ENCODE measurements at places on chromosomes 3 and 15.

DNA sequence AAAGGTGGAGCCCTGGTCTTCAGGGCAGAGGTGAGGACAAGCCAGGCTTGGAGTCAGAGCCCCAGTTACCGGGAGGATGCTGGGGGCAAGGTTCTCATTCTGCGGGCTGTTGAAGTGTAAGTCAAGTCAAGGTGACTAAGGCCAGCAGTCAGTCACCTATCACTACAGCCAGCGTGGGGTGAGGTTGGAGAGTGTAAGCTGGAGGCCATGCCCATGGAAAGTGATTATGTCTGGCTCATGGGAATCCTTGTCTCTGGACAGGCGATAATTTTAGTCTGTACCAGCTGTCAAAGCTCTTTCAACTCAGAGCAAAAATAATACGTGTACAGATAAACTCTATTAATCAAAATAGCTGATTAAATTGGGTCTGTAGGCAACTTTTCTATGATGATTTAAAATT lies 143.1 kb downstream of the NR2F2 start:
- no peak for DNase-seq

GRCh38 chr3:129320261-129320660 lies 41.6 kb downstream of the HMCES start:
- DNase-seq = no peak

DNA sequence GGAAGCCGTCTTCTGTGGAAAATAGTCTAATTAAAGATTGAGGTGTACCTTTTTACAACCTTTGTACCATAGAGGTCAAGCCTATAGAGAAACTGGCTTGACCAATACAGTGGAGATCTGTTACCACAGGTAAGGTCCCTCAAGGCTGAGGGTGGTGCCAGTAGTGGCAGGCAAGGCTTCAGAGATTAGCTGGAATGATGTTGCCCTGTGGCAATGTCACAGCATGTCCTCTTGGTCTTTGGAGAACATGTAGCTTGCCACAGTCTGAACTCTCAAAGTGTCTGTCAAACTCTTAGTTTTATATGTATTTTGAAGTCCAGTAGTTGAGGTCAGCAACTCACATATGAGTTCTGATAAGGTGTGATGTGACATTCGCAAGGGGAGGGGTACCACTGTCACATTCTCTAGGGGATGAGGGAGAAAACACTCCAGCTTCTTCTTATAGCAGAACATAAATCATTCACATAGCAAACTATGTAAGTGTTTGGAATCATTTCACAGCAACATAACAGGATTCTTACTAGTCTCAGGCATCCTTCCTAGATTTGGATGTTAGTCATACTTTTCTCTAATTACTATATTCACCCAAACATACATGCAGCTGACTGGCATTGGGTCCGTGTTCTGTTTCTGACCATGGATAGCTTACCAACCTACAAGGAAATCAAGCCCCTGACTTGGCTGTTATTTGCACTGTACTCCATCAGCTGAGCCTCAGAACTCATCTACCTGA lies 173.6 kb downstream of the UBE2E2 start:
- DNase-seq = no peak

GRCh38 chr3:16369276-16369675 lies 104.3 kb downstream of the OXNAD1 start:
- no peak for DNase-seq

GRCh38 chr3:69941439-69942176 lies 57.9 kb upstream of the SAMMSON start:
- no peak for DNase-seq

DNA sequence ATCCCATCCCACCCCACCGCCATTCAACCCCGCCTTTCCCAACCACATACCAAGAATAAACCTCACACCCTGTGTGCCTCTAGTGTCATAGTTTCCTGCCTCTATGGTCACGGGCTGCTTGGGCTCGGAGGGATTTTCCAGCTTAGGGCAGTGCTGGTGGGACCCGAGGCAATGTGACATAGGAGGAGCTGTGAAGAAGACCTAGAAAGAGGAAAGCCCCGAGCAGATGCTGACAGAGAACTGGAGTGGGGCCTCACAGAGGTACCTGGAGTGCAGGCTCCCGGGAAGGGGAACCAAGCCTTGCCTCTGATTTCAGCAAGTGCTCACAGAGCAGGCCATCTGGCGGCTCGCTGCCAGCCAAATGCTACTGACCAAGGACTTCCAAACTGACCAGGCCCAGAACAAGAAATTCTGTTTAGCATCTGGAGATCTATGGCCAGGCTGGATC lies 27.5 kb downstream of the BHLHE40 start:
- peak; percentile 70 for DNase-seq

DNA sequence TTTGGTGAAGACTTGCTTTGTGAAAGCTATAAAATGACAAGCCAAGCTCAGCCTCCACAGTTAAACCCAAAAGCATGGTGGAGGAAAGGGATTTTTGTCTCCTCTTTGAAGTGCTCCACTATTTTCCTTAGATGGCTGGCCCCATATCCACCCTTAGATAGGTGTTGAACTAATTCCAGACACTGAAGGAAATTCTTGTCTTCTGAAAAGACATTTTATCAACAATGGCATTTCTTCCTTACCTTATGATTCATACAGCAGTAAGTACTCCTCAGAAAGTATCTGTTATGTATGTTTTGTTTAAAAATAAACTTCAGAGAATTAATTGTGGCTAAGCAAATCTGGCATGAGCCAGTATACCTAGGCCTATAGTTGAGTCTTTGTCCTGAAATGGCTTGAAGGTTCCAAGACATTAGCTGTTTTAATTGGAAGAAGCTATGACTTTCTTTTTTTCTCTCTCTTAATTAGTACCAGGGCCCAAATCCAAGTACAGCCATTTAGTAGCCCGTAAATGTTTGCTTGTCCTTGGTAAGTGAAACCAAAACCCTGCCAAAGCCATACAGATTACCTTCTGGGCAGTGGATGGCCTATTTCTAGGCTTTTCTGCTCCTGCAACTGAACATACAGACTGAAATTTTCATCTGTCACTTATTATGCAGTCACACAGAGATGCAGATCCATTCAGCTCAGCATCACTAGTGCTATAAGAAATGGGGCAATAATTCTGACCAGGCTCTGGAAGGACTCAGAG lies 5.1 kb upstream of the BFSP2 start:
- no peak for DNase-seq

- no peak for DNase-seq
Measured at GRCh38 chr3:8539419-8539818, 37.8 kb downstream of the LMCD1 start.

DNA sequence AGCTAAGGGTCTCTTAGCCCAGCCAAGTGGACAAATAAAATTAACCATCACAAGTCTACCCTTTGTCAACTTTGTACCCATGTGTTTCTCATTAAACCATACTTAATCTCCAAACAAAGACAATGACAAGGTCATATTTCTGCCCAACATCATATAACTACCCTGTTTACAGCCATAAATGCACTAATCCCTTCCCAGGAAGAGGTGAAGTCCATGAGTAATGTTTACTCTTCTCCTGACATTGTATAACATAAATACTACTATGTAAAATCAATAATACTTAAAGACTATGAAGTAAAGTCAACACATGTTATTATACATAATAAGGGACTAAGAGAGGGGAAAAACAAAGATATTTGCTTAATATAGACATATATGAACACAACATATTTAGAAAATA lies 38.5 kb upstream of the FAN1 start:
- no peak for DNase-seq

- DNase-seq = no peak
Measured at GRCh38 chr3:161250116-161250515, 29.0 kb downstream of the NMD3 start.

DNA sequence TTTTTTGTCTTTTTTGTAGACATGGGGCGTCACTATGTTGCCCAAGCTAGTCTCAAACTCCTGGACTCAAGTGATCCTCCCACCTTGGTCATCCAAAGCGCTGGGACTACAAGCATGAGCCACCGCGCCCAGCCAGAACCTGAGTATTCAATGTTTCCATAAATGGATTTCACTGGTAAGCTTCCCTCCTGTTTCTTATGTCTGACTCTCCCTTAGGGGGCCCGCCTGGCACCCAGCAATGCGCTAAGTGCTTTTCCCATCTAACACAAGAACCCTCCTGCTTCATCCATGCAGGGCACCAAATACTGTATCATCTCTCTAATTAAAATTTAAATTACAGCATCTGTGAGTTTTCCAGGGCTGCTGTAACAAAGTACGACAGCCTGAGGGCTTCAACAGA lies 44.9 kb downstream of the KLF15 start:
- no peak for DNase-seq

DNA sequence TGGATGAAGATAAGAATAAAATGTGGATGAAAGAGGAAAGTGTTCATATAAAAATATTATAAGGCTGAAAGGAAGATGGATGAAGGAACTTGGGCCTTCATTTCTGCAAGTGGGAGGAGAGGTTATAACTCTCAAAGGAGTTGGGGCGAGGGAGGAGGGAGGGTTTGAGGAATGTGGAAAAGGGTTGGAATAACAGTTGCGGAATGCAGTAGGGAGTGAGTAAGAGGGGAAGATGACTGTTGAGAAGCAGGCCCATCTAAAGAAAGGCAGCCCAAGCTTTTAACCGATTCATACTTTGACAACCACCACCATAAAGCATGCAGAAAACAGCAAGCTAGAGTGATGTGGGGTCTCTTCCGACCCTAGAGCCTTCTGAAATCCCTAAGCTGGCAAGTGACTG lies 8.3 kb upstream of the TM4SF4 start:
- DNase-seq = no peak

GRCh38 chr15:78052001-78052401 lies 25.5 kb downstream of the TBC1D2B start:
- no peak for DNase-seq

GRCh38 chr3:8500319-8500988 lies 1.2 kb upstream of the LMCD1 start:
- no peak for DNase-seq

DNA sequence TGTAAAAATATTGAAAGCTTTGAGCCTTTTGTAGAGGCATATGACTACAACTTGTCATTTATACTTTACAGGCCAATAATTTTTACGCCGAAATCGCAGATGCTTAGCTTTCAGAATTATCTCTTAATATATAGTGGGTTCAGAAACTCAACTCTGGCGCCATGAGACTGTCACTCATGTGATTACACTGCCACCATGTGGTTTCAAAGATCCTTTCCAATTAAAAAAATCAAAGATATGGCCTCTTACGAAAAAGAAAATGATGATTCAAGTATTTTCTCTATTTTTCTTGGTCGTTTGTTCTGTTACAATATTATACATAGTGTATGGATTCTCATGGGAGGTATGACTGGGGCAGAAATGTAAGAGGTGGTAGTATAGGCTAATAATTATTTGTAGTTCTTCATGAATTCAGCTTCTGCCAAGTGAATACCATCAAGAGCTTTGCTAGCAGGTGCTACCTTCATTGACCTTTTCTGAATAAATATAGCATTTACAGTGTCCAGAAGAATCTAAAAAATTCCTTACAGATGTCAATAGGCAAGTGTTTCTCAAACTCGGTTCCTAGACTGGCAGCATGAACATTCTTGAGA lies 751.7 kb upstream of the GOLIM4 start:
- no peak for DNase-seq

DNA sequence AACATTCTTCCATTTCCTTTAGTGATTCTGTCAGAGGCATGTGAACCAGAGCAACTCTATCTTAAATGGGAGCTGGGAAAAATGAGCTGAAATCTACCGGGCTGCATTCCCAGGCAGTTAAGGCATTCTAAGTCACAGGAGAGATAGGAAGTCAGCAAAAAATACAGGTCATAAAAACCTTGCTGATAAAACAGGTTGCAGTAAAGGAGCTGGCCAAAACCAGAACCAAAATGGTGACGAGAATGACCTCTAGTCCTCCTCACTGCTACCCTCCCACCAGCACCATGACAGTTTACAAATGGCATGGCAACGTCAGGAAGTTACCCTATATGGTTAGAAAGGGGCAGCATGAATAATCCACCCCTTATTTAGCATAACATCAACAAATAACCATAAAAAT lies 66.4 kb downstream of the B3GALNT1 start:
- DNase-seq = no peak

- no peak for DNase-seq
Measured at GRCh38 chr15:78642331-78642730, 1.3 kb upstream of the CHRNB4 start.

DNA sequence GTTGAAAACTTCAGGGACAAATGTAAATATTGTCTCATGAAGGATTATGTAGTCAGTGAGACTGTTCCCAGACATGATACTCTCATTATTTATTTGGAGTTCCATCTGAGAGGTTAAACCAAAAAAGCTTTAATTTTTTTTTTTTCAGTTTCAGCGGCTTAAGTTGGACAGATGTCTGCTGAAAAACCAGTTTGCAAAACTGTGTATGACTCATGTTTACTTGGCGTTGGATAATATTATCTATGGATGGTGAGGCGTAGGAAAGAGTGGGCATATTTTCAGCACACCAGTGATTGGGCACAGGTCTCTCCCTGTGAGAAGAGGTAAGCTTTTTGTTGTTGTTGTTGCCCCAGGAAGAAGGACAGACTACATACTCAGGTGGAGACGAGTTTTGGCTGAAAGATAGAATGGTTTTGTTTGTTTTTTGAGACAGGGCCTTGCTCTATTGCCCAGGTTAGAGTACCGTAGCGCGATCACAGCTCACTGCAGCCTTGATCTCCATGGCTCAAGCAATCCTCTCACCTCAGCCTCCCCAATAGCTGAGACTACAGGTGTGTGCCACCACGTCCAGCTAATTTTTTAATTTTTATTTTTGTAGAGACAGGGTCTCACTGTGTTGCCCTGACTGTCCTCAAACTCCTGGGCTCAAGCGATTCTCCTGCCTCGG lies 16.4 kb upstream of the ANXA2 start:
- DNase-seq = no peak

DNA sequence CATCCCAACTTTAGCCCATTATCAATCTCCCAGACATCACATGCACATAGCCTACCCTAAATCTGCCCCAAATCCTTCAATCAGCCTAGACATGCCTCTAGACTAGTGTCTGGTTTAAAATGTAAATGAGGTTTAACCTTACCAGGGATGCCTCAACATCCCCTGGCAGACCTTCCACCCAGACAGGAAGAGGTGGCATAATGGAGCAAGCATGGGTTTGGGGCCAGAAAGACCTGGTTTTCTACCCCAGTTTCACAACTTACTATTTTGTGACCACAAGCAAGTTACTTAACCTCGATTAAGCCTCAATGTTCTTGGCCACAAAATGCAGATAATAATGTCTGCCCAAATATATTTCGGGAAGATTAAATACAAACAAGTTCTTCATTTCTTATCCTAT lies 28.3 kb upstream of the THBS1 start:
- DNase-seq = no peak

GRCh38 chr3:11547498-11547897 lies 96.2 kb downstream of the VGLL4 start:
- no peak for DNase-seq

- DNase-seq = peak; percentile 28
Measured at GRCh38 chr15:99447497-99448371, 118.0 kb upstream of the MEF2A start.

GRCh38 chr15:58528188-58528870 lies 96.5 kb downstream of the LIPC start:
- DNase-seq = no peak

GRCh38 chr3:49813497-49814174 lies at the start of gene UBA7:
UBA7 (minus strand) TSS chr3:49813953; CDS start chr3:49813787, 166 bp downstream.
- DNase-seq = peak; percentile 78

DNA sequence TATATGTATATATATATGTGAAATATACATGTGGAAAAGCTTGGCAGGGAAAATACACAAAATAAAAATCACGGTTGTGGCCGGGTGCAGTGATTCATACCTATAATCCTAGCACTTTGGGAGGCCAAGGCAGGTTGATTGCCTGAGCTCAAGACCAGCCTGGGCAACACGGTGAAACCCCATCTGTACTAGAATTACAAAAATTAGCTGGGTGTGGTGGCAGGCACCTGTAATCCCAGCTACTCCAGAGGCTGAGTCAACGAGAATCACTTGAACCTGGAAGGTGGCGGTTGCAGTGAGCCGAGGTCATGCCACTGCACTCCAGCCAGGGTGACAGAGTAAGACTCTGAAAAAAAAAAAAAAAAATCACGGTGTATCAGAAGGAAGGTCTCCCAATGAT lies 20.8 kb upstream of the ARHGEF3 start:
- no peak for DNase-seq

All from Right ventricle myocardium inferior (tissue), 1 donor.